ENCODE measurements at places on chromosomes 5 and 9.

GRCh38 chr5:165119175-165119574 is 1613.8 kb downstream of the MAT2B start:
- no peak for DNase-seq

DNA sequence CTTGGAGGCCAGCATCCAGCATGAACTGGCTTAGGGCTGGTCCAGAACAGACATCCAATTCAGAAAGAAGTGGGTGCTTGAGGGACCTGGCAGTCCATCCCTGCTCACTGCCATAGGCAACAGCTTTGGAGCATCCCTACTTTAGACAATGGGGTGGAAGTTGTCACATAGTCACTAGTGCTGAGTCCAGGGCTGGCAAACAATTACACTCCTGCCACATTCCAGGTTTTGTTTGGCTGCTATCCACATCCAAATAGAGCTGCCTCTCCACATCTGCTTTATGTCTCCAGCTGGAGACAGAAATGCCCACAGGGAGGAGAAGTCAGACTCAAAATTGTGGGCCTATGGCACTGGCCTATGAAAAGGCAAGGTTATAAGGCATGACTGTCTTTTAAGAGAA is 7.0 kb downstream of the FSTL4 start:
- no peak for DNase-seq

DNA sequence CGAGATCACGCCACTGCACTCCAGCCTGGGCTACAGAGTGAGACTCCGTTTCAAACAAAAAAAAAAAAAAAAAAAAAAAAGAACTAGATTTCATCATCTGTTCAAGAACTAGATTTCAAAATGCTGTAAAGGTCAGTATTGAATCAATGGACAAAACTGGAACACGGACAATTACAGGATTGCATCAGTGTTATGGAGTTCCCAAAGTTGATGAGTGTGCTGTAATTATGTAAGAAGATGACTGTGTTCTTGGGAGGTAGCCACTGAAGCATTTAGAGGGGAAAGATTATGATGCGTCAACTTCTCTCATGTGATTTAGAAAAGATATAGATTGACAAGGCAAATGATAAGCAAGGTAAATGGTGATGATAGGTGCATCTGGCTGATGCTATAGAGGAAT is 6.5 kb downstream of the FAM240B start:
- no peak for DNase-seq

- DNase-seq, result peak; percentile 28
Observed at GRCh38 chr5:159965031-159965837, 43.7 kb upstream of the TTC1 start.

- no peak for DNase-seq
Observed at GRCh38 chr5:140469259-140469658, 67.6 kb downstream of the ANKHD1 start.

DNA sequence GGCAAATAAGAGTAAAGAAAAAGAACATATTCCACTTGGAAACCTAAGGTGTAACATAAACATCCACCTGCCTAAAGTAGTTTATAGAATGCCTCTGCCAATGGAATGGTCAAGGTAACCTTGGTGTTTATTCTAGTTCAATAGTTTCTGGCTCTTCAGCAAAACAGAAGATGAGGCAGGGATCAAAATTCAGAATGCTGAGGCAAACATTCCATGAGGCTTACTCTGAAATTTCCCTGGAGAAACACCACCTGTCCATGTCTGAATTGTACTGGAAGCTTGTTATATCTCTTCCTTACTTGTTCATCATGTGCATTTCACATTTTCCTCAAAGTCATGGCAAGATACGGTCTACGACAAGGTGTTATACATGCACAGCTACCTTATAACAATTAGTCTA is 1862.4 kb upstream of the ACO1 start:
- DNase-seq, result no peak

GRCh38 chr5:172881691-172882370 is 47.8 kb downstream of the ERGIC1 start:
- peak; percentile 37 for DNase-seq

DNA sequence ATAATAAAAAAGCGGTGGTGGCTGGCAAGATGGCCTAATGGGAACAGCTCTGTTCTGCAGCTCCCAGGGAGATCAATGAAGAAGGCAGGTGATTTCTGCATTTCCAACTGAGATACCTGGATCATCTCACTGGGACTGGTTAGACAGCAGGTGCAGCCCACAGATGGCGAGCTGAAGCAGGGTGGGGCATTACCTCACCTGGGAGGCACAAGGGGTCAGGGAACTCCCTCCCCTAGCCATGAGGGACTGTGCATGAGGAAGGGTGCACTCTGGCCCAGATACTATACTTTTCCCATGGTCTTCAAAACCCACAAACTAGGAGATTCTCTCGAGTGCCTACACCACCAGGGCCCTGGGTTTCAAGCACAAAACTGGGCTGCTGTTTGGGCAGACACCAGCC is 45.6 kb upstream of the PTGER4 start:
- DNase-seq, result no peak

DNA sequence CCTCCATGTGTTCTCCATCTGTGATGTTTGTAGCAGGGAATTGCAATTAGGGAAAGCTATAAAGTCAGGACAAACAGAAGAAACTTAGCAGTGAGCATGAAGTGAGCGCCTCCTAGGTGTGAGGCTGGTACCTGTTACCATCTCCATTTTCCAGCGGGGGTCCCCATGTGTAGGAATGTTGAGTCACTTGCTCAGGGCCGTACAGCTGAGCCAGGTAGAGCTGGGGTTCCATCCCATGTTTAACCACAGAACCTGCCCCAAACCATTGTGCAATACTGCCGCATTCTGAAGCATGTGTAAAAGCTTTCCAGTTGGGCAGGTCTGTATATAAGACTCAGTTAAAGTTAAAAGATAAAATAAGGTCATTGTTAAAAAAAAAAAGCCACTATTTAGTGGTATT is 62.7 kb downstream of the NDFIP1 start:
- DNase-seq, result no peak

GRCh38 chr5:73962801-73963425 is 336.9 kb downstream of the ARHGEF28 start:
- DNase-seq, result no peak

GRCh38 chr9:5062631-5063030 is 77.6 kb downstream of the JAK2 start:
- DNase-seq, result no peak

DNA sequence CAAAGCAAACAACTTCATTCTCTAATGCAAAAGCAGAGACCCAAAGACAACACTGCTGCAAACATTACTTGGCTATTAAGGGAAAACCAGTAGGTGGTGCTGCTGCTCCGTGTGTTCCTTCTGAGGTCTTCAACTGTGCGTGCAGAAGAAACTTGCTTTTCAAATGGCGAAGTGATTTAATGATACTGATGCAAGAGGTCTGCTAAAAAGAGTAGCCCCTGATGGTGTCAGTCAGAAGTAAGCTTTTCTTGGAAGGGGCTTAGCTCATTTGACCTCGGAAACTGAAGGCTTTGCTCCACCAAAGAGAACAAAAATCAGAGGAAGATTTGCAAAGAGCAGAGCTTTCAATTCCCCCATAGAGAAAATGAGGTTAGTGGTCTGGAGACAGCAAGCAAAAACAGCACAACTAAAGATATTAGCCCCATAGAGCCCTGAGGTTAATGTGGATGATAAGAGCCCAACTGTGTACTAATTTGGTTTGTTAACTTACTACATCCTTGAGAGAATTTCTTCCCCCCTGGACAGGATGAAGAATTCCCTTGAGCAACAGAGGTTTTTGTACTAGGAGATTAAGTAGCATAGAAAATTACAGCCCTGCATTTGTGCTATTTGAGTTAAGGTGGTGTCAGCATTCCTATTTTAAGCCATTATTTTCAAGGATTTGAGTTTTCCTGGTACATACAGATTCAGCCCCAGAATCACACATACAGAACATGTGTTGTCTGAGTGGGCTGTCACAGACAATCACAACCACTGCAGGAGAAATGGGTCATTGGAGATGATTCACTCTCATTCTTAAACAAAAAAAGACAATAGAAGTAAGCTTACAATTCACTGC is 153.2 kb upstream of the C9orf72 start:
- peak; percentile 66 for DNase-seq

GRCh38 chr5:110807169-110807568 is 68.4 kb downstream of the SLC25A46 start:
- no peak for DNase-seq

DNA sequence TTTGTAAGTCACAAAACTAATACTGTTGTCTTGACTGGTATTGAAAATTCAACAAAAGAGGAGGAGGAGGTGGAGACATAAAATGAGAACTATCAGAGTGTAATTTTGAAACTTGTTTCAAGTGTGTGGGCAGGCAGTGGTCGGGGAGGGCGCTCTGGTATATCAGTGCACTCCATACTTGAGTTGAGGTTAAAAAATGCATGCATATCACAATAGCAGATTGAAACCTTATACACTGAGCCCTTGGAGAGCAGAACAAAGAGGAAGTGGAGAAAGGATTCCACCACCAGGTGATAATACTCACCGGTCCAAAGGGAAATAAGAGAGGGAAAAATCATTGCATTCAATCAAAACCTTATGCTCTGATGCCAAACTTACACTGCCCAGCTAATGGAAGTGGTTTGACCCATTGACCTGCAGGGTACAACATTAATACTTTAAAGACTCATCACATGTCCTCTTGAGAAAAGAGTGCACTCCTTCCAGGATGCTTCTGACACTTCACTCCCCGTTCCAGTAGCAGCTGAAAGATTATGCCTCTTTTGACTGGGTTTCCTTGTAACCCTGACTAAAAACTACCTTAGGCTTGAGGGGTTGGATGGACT is 79.5 kb upstream of the FAM169A start:
- DNase-seq, result peak; percentile 79

- DNase-seq, result no peak
Observed at GRCh38 chr9:126234681-126235335, 91.8 kb upstream of the MVB12B start.

GRCh38 chr5:43065387-43065947 is 25.3 kb upstream of the ANXA2R start:
- peak; percentile 31 for DNase-seq

DNA sequence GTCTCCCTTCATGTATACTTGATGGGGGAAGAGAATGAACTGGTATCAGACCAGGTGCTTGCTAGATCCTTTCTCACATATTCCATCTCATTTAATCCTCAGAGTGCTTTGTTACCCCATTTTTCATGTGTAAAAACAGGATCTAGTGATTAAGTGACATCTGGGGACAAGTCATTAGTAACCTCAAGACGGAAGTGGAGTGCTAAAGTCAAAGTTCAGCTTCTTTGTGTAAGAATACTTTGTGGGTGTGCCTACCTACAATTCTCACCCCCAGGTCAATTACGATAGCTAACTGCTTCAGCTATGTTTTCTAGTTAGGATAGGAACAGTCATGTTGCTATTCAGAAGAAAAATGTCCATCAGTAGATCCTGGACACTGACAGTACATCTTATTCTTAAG is 3.1 kb upstream of the FAM120AOS start:
- peak; percentile 48 for DNase-seq

GRCh38 chr9:20884985-20885593 is 146.4 kb downstream of the HACD4 start:
- DNase-seq, result peak; percentile 52

DNA sequence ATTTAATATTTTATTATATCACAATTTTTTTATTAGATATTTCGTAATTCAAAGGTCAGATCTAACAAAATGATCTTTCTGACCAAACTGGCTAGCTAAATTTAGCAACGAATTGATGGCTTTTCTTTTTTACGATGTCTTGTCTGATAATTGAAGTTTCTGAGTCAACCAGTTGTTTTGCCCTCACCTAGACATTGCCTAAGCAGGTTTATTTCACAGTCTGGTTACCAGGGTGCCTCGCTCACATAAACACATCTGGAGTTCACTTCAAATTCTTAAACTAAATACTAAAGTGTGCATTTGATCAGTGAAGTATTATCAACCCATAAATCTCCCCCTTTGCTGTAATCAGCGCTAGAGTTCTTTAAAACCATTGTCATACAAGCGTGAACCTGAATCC is 448.3 kb downstream of the TLE4 start:
- DNase-seq, result no peak

DNA sequence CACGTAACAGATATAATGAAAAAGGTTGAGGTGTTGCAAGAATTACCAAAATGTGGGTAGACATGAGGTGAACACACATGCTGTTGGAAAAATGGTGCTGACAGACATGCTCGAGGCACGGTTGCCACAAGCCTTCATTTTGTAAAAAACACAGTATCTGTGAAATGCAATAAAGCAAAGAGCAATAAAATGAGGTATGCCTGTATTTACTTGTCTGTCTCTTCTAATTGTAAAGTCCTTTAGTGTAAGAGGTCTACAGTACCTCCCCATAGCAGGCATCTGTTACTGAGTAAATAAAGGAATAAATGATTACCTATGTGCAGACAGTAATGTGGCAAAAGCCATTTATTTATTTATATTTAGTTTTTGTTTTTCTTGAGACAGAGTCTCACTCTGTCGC is 3.0 kb upstream of the CAST start:
- DNase-seq, result no peak

DNA sequence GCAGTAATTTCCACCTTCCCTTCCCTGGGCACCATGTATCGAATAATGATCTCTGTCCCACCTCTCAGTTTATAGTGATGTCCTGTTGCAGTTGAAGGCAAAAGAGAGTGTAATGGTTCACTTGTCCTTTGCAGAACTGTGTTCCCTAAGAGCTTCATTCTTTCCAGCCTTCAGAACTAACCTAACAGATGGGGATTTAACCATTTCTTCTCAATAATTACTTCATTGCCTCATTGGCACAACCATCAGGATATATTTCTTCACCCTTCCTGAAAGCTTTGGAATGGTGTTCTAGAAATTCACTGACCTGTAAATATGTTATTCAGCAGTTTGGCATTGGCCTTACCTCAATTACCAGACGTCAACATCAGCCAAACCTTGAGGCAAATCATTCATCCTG is 83.9 kb upstream of the PRRC1 start:
- no peak for DNase-seq

DNA sequence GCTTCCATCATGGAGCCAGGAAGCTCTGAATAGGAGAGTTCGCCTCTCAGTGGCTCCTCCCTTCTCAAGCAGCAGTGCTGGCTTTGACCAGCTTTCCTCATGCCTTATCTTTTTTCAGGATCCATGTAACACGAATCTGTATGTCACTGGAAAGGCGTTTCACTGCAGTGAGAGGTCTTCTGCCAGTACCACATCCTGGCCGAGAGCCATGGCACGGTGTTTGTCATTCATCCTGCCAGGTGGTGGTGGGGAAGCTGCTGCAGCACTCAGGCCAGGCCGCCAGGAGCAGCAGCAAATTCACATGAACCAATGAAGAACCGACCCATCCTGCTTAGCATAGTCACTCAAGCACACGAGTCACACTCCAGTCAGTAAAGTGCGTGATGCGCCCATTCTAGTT is 179.0 kb downstream of the FANCC start:
- no peak for DNase-seq

GRCh38 chr9:112005939-112006338 is 109.3 kb downstream of the UGCG start:
- DNase-seq, result no peak

- DNase-seq, result no peak
Observed at GRCh38 chr5:84480873-84481637, 96.4 kb upstream of the EDIL3 start.

GRCh38 chr5:168781941-168782571 is 202.9 kb upstream of the PANK3 start:
- DNase-seq, result no peak

- DNase-seq, result no peak
Observed at GRCh38 chr5:74056107-74056788, 430.3 kb downstream of the ARHGEF28 start.
